ENCODE measurements at places on chromosomes 7 and 10.

GRCh38 chr7:55065079-55065478 is 46.3 kb downstream of the EGFR start:
- DNase-seq, result peak; percentile 98

- DNase-seq, result no peak
These were observed 24.6 kb downstream of the TBXAS1 start for GRCh38 chr7:139853506-139854123.

- no peak for DNase-seq
These were observed 315.2 kb upstream of the ZNF32 start for GRCh38 chr10:43963793-43964425.

GRCh38 chr7:26675143-26675887 is 189.1 kb downstream of the SKAP2 start:
- peak; percentile 60 for DNase-seq

GRCh38 chr10:53223851-53224250 is 451.3 kb upstream of the MBL2 start:
- no peak for DNase-seq

- DNase-seq, result peak; percentile 39
These were observed 563 bp downstream of the STAM start for GRCh38 chr10:17644485-17644943.

- no peak for DNase-seq
These were observed 117.7 kb upstream of the KIAA1217 start for GRCh38 chr10:24091256-24091655.

DNA sequence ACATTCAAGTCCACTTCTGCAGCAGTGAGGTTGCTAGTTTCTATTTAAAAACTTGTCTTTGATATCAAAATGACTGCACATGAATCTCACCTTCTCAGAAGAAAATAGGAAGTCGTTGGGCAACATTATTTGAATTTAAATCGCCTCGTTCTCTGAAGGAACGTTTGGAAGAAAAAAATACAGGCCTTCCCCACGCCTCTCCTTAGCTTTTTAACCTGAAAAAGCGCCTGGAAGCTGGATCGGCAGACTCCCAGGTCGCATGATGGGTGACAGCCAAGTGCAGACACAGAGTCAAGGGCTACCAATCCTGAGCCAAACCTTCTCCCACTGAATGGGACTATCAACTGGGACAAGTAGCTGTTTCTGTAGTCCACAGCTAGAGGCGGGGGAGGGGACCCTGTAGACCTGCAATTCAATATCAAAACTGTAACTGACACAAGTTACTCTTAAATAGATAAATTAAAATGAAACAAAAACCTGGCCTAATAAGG is 2.2 kb downstream of the FAM53B start:
- no peak for DNase-seq

GRCh38 chr7:91083855-91084644 is 180.2 kb upstream of the FZD1 start:
- DNase-seq, result peak; percentile 11

DNA sequence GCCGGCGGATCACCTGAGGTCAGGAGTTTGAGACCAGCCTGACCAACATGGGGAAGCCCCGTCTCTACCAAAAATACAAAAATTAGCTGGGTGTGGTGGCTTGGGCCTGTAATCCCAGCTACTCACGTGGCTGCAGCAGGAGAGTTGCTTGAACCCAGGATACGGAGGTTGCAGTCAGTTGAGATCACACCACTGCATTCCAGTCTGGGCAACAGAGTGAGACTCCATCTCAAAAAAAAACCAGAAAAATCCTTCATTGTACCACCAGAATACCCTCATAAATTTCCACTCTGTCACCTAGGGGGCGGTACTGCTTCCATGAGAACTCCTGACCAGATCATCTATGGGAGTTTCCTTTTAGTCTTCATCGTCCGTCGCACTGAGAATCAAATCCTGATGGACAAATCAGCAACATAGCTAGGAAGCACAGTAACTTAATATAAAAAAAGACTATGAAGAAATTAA is 225.8 kb upstream of the KLF14 start:
- peak; percentile 88 for DNase-seq

GRCh38 chr7:31633894-31634494 is 53.0 kb upstream of the PPP1R17 start:
- peak; percentile 58 for DNase-seq

GRCh38 chr10:122551450-122551849 is 9.1 kb upstream of the DMBT1 start:
- DNase-seq, result no peak

- DNase-seq, result no peak
These were observed 739.6 kb upstream of the GALNT17 start for GRCh38 chr7:70392256-70392876.

DNA sequence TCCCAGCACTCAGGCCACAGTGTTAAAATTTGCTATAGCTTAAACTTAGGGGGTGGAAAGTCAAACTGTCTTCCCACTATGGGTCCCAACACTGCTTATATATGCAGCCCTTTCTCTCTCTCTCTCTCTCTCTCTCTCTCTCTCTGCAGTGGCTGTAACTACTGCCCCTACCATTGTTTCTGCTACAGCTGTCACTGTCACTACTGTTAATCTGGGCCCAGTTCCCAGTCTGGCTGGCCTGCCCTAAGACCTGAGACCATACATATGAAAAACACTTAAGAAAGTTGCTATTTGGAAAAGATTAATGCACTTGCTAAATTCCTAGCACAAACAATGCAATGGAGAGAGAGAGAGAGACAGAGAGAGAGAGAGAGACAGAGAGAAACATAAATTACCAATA is 78.6 kb downstream of the THSD7A start:
- no peak for DNase-seq

DNA sequence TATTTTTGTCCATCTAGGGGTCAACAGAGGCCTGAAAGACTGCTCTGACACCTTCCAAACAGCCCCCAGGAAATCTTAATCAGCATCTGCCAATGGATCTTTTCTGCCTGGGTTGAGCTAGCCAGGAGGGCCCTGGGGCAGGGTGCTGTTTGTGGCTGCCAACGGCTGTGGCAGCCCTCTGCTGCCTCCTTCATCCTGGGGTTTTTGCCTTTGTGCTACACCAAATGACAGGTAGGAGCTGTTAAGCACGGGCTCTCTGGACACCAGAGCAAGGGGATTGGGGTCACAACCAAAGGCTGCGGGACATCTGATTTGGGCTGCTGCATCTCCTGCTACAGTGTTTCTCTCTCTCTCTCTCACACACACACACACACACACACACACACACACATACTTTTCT is 2.0 kb upstream of the KIAA1217 start:
- DNase-seq, result no peak

DNA sequence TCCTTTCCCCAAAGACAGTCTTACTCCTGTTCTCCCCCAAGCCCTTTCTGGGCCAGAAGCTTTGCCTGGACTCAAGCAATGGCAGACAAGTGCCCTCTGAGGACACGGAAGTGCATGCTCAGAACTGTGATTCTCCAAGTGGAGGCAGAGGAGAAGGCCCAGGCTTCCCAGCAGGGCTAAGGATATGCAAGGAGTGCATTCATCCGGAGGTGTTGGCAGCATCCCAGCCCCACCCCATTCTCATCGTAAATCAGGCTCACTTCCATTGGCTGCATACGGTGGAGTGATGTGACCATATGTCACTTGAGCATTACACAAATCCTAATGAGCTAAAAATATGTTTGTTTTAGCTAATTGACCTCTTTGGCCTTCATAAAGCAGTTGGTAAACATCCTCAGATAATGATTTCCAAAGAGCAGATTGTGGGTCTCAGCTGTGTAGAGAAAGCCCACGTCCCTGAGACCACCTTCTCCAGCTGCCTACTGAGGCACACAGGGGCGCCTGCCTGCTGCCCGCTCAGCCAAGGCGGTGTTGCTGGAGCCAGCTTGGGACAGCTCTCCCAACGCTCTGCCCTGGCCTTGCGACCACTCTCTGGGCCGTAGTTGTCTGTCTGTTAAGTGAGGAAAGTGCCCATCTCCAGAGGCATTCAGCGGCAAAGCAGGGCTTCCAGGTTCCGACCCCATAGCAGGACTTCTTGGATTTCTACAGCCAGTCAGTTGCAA is 1.4 kb upstream of the RBP3 start:
- no peak for DNase-seq

GRCh38 chr10:102613286-102613685 is 31.0 kb upstream of the TRIM8 start:
- DNase-seq, result no peak

GRCh38 chr10:61448841-61449600 is 4.2 kb downstream of the TMEM26 start:
- DNase-seq, result no peak

DNA sequence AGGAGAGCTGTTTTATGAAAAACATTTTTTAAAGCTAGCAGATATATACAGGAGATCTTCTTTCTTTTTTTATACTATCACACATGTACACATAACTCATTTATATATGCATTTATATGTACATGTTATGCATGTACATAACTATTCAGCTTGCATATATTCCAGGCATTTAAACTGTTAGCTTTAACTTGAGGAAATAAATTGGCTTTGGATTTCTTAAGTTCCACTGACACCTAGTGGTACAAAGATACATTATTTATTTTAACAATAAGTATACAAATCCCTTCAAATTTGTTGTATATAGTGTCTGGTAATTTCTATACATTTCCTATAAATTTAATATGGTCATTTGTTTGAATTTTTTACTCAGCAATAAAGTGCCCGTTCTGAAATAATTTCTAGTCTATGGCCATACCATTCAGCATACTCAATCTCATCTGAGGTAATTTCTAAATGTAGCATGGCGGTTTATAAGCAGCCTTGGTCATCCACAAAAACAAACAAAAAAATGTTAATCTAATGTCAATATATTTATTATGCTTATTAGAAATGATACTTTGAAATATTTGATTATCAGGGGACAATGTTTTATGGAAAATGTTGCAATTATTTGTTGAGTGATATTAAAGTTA is 11.6 kb downstream of the ZDHHC6 start:
- peak; percentile 29 for DNase-seq

DNA sequence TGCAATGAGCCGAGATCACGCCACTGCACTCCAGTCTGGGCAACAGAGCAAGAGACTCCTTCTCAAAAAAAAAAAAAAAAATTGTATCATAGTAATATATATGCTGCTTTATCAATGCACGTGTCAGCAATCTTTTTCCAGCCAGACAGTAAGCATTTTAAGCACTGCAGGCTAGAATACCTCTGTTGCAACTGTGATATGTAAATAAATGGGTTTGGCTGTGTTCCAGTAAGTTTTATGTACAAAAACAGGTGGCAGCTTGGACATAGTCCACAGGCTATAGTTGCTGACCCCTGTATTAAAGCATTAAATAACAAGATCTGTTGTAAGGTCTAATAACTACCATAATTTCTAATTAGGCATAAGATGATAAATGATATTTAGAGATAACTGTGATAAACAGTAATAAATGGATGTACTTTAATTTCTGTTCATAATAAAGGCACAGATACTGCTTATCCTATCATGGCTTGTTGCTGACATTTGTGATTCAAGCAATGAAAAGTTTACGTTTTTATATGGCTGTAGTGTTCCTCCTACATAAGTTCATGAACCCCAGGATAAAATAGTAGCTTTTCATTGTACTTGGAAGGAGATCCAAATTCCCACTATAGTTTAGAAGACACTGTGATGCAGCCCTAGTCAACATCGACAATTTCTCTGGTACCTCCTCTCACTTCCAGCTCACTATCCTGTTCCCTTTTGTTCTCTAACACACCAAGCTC is 161.4 kb downstream of the ELMO1 start:
- no peak for DNase-seq

GRCh38 chr7:126608339-126608776 is 644.4 kb downstream of the GRM8 start:
- DNase-seq, result peak; percentile 2

DNA sequence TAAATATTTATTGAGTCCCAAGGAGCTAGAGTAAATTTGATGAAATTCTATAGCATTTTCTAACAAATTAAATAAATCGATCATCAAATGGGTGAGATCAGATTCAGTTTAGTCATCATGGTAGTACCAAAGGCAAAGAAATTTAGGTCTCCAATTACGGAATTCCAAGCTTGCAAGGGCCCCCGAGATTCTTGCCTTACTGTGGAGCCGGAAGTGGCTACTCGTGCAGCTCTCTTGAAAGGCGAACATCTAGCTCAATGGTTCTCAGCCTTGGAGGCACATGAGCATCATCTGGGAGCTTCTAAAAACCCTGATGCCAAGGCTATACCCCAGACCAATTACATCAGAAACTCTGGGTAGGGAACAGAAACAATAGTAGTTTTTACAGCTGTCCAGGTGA is 117.9 kb upstream of the PRR15 start:
- no peak for DNase-seq

DNA sequence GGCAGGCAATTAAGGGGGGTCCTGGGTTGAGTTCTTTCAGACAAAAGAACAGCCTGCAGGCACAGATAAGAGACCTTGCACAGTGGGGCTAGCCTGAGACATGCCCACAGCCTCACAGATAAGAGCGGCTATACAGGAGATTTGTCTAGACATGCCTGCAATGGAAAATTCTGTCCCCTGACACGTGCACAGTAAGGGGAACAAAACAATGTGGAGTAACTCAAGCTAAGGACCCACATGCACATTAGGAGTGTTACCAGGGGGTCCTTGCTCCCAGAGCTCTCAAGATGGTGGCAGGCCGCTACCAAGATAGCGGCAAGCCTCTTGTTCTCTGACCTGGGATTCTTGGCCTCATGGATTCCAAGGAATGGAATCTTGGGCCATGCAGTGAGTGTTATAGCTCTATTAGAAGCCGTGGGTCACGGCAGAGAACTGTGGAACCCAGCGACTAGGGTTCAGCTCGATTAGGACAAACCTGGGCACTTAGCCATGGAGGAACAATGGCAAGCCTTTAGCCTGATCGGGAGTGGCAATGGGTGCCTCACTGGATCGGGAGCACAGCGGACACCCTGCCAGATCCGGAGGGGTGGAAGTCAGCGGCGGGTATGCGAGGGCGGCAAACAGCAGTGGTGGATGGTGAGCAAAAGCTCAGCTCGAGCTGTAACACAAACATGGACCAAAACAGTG is 196.9 kb downstream of the CCSER2 start:
- DNase-seq, result no peak

- DNase-seq, result no peak
These were observed 425 bp downstream of the TLL2 start for GRCh38 chr10:96513305-96513697.

- DNase-seq, result no peak
These were observed 17.3 kb downstream of the TPK1 start for GRCh38 chr7:144818511-144818910.

DNA sequence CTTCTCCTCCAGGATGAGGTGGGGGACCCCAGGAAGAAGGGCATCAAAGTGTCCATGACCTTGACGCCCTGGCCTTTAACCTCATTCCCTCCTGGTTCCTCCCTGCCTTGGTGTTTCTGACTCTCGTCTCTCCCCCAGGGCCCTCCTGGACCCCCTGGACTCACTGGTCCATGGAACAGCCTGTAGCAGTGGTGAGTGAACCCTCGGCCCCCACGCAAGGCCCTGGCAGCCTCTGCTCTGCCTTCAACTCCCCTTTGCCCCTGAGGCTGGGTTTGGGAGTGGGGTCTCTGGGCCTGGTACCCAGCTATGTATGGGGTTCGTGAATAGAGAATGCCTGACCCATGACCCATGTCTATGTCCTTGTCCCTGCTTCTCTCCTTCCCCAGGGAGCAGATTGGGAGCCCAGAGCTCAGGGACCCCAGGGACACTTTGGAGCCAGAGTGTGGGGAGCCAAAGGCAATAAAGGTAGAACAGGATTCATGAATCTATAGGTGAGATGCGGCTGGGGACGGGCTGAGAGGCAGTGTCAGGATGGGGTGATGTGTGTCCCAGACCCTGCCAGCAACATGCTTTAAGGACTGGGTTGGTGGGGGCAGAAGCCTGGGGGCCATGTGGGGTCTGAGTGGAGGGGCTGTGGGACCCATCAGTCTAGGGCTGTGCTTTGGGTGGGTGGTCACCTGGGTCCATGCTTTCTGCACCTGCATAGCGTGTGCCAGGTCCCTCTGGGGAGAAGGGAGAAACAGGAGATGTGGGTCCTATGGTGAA is 18.4 kb upstream of the VOPP1 start:
- DNase-seq, result no peak
